ENCODE measurements at places on chromosomes 2 and 18.

DNA sequence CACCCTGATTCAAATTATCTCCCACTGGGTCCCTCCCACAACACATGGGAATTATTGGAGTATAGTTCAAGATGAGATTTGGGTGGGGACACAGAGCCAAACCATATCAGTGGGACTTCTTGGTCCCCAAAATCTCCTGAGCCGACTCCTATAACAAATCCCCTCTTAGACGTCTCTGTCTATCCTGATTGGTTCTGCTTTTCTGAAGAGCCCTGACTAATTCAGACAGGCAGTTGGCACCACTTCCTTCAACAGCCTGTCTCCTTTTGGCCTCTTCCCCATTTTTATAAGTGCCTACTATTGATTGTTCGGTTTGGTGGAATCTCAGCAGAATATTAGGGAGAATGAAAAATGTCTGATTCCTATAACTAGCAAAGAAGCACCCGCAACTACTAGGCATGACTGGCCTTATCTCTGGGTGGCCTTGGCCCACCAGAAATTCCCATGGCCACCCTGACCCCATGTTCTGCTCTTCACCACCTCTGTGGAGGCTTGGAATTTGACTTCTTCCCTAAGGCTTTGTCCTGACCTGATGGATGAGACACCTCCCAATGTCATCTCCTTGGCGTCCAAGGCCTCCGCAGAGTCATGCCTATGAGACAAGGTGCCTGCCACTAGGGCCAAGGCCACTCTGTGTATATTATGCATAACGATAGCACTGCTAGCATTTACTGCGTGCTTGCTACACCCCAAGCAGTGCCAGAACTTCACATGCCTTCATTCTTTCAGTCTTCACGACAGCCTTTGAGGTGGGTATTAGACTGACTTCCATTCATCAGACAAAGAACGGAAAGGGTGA is 218.9 kb upstream of the COPS8 start:
- no peak for DNase-seq

GRCh38 chr2:104790100-104790811 is 63.7 kb upstream of the POU3F3 start:
- no peak for DNase-seq

- no peak for DNase-seq
Observed at GRCh38 chr2:73821227-73821626, 7.5 kb upstream of the STAMBP start.

DNA sequence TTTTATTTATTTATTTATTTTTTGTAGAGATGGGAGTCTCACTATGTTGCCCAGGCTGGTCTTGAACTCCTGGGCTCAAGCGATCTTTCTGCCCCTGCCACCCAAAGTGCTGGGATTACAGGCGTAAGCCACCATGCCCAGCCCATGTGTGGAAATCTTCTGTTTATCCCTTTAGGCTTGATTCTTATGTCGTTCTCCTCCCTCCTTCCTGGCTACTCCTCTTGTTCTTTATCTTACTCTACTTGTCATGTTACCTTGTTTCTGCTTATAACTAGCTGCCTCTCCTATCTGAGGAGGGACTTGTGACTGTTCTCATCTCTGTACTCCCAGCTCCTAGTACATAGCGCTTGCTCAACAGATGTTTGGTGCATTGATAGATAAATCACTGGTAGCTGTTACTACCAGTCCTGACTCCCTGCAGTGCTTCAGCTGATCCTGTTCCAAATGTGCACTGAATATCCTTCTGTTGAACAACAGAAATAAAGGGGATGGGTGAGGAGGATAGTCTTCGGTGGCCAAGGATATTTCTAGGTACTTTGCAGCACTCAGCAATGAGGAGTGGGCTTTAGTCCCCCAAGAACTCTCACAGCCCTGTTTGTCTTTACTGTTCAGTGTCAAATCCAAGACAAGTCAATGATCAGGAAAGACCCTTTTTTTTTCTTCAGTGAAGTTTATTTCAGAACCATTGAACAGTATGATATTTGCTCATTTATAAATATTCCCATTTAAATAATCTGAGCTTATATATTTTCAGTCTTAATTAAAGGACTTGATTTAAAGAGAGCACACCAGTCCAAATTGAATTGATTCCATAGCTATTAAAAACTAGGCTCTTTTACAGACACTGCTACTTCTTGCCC is 7.2 kb downstream of the IL1B start:
- no peak for DNase-seq

DNA sequence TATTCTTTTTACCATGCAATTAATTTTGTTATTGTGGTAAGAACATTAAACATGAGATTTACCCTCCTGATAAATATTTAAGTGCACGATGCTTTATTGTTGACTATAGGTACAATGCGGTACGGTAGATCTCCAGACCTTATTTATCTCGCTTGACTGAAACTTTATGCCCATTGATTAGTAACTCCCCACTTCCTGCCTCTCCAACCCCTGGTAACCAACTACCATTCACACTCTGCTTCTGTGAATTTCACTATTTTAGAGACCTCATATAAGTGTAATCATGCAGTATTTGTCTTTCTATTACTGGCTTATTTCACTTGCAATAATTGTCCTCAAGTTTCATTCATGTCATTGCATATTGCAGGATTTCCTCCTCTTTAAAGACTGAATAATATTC is 195.7 kb upstream of the ID2 start:
- DNase-seq = no peak

GRCh38 chr2:26182887-26183630 is 10.2 kb downstream of the GAREM2 start:
- no peak for DNase-seq

- no peak for DNase-seq
Observed at GRCh38 chr18:62073461-62074281, 113.2 kb downstream of the PIGN start.
